T-helper 2 cell (primary cell): ENCODE measurements at places on chromosomes 6 and 20.

- no peak for DNase-seq
Measured at GRCh38 chr6:134170844-134171243, 118.4 kb upstream of the SLC2A12 start.

DNA sequence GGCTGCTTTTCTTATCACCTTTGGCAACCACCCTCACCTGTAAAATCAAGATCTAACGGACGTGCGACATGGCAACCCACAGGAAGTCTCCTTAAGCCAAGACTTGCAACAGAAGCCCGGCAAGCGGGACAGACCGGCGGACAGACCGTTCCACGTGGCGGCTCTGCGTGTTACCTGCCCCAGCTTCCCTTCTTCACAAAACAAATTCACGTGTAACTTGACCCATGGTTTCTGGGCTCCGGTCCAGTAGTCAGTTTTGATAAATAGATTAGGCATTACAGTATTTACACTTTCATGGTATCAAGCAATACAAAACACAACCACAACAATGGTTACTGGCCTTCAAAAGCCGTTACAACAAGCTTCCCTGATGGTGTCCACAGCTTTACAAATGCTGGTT lies 133.8 kb downstream of the PRND start:
- DNase-seq: no peak

DNA sequence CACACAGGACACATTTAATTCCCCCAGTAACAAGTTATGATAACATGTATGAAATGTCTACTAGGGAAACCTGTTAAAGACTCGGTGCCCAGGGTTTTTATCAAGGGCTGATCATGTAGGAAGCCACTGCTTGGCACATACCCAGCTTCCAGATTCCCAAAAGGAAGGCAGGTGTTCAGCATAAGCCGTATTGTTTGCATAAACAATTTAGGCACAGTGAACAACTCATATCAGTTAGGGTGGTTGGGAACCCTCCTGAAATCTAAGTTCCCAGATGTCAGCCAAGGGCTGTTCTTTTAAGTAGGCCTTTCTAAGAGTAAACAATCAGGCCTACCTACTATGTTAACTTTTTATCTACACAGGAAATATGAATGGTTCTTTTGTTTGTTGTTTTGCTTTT lies 74.1 kb downstream of the ASXL1 start:
- DNase-seq: no peak

DNA sequence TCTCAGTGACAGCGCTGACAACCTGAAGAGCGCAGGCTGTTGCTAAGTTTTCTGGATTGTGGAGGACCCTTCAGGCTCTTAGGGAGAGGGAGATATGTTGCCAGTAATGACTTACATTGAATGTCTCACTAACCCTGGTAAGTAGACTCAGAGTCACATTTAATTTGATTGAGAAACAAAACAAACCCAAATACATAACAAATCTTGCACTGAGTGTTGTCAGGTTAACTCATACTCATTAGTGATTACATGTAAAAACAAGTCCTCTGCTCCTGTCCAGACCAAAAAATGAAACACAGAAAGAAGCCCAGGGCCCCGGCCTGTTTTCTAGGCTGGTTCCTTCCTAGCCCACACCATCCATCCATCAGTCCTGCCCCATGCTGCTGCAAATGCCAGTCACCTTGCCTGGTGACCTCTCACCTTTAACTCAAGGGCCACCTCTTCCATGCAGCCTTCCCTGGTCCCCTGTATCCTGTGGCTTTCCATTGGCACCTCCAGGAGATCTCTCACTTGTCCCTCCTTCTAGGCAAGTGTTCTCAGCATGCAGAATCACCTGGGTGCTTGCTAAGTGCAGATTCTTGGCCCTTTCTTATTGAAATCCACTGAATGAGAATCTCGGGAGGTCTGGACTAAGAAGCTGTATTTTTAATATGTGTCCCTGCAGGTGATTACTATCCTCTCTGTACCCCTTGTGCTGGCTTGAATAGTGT lies 34.7 kb upstream of the ERVFRD-1 start:
- DNase-seq: no peak

GRCh38 chr20:51275181-51275580 lies 252.3 kb upstream of the KCNG1 start:
- DNase-seq: no peak

DNA sequence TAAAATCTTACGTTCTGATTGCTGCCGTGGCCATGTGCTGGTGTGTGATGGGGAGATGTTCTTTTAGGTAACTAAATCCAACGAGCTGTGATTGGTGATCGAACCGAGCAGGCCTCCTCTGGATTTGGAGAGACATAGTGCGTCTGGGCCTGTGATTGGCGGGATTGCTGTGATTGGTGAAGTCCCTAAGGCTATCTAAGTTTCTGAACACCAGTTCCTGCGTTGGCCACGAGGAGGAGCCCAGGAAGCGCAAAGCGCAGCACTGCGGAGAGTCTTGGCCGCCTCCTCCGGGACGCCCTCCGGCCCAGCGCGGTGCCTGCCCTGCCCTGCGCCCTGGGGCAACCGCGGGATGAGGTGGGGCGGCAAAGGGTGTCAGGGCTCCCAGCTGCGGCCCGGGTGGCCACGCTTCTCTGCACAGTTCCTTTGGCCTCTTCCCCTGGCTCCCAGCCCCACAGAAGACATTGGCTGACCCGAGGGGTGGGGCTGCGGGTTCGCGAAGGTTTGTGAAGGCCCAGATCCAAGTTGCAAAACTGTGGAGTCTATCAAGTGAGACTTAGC lies 33.0 kb downstream of the HNF4A start:
- DNase-seq: peak; percentile 26

- DNase-seq: no peak
Measured at GRCh38 chr6:161396539-161396938, 122.7 kb upstream of the AGPAT4 start.

- DNase-seq: no peak
Measured at GRCh38 chr20:44734938-44735337, 10.7 kb upstream of the KCNK15 start.

GRCh38 chr6:33169291-33170175 lies 22.7 kb downstream of the COL11A2 start:
- no peak for DNase-seq

DNA sequence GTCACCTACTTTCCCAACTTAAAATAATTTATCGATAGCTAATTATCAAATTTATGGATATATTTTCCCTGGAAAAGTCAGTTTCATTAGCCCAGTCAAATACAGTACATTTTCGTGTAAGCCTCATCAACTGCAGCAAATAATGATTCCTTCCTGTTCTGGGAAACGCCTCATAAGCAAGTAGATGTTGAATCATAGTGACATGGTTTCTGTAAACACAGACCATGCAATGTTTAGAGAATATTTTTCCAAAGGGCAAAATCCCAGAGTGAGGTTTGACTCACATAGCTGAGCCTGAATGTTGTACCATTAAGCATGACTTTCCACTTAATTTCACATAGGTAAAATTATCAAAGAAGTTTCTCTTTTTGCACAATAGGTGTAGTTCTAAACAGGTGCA lies 16.7 kb upstream of the VNN1 start:
- no peak for DNase-seq

- DNase-seq: no peak
Measured at GRCh38 chr6:2900821-2901644, 2.1 kb downstream of the SERPINB9 start.

GRCh38 chr6:733431-734219 lies 40.7 kb upstream of the EXOC2 start:
- no peak for DNase-seq

DNA sequence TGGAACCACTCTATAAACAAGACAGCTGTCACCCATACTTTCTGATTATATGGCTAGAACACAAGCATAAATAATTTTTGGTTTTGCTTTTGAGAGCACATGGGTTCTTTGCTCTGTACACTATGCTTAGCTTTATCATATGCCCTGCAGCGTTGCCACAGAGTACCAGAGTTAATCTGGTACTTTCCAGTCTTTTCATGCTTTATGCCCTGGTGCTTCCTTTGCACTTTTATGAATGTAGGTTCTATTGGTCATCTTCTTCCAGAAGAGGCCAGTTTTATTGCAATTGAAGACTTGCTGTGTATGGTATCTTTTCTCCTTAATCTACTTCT lies 20.8 kb downstream of the SHLD1 start:
- no peak for DNase-seq
